Stimulated activated CD8-positive, alpha-beta memory T cell treated with anti-CD3 and anti-CD28 coated beads, Interleukin-7, amount 100 ng/mL, for 1 hour (primary cell): ENCODE measurements at places on chromosomes 1 and 21.

GRCh38 chr1:198177546-198177945 is 20.7 kb downstream of the NEK7 start:
- no peak for DNase-seq

DNA sequence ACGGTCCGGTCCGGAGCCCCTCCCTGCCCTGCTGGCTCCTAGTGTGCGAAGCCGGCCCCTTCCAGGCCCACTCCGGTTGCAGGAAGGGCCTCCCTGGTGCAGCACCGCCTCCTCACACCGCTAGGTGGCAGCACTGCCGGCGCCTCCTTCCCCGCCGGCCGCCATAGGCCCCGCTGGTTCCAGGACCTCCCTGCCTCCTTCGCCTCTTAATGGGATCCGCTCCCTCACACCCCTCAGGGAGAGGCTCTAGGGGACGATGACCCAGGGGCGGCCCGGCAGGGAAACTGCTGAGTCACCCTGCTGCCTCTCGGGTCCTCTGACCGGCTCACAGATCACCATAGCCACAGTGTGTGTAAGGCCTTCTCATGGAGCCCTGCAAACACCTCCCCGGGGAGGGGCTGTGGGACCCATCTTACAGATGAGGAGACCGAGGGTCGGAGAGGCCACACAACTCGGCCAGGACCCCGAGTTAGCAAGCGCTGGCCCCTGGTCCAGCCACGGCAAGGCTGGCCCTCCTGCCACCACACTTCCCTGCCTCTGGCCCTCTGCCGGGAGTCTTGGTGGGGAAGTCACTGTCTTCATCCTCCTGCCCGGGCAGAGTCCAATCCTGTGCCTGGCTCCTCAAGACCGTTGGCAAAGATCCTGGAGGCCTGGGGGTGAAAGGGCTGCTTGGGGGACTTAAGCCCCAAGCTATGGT is 1.6 kb upstream of the AJAP1 start:
- DNase-seq: peak; percentile 4

GRCh38 chr1:15290382-15290781 is 43.4 kb downstream of the FHAD1 start:
- DNase-seq: no peak

DNA sequence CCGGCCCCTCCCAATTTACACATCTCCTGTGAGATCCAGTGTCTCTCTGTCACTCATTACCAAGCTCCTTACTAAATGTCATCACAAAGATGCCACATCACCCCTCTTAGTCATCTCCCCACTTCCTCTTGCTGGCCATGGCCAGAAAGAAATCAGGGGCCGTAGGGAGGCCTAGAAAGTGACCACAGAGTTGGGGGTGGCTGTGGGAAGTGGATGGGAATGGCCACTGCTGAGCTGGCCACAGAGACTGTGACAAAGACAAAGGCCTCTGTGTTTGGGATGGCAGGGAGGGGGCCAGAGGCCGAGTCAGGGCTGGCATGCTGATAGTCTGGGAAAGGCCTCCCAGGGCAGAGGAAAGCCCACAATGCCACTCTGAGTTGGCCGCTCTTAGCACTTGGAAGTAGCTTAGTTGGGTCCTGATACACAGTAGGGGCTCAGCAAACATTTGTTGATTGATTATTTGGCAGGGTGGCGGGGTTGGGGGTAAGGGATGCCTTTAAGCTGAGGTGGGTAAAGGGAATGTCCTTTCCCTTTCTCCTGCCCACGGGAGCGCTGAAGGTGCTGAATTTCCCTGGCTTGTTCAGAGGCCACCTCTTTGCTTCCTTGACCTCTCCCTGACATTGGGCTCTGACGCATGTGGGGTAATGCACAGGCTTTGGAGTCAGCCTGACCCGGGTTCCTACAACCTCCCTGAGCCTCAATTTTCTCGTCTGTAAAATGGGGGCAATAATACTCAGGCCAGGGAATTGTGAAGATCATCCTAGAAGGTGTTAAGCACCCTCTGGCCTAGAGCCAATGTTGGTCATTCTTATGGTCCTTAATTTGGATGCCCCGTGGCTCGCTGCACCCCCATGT is 13.2 kb downstream of the NAV1 start:
- no peak for DNase-seq

DNA sequence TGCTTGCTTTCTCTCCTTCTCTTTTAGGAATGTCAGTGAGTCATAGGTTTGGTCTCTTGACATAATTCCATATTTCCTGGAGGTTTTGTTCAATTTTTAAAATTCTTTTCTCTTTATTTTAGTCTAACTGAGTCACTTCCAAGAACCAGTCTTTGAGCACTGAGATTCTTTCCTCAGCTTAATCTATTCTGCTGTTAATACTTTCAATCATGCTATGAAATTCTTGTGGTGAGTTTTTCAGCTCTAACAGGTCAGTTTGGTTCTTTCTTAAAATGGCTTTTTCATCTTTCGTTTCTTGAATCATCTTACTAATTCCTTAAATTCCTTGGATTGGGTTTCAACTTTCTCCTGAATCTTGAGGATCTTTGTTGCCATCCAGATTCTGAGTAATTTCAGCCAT is 321.0 kb downstream of the PTBP2 start:
- no peak for DNase-seq

DNA sequence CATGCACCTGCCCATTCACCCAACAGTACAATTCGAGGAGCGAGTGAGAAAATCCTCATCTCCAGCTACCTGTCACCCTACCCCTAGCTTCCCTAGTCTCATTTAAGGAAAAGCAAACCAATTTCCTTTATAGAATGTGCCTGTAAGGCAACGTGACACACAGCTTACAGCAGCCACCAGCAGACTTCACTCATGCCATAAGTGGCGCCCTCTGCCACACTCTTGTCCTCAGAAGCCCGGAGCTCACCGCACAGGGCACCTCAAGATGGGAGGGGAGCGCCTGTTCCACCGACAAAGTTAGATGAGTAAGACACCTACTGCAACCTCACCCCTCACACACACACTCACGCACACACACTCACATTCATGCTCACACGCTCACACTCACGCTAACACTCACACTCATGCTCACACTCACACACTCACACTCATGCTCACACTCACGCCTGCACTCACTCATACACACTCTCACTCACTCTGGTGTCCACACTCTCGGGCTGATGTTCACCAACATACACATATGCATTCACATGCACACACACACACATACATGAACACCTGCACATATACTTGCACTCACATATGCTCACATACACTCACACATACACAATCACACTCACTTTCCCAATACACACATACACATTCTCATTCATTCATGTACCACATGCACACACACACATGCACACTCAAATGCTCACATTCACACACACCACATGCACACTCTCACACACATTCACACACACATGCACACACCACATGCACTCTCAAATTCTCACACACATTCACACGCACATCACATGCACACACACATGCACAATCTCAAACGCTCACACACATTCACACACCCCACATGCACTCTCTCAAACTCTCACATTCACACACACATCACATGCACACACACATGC is 170.7 kb downstream of the PSMG1 start:
- no peak for DNase-seq

DNA sequence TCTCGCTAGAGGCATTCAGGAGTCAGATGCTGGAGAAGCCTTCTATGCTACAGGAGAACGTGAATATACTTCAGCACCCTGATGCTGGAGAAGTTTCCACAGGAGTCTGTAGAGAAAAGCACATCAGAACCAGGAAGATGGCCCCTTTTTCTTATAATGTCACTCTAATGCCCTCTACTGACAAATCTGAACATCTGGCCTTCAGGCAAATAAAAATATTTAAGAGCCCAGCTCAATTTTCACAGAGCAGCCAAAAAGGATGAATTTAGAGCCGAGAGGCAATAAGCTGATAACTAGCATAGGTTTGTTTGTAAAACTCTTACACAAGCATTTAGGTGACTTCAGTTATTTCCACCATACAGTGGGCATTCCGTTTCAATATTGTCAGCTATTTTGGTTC is 3.8 kb upstream of the RRP15 start:
- no peak for DNase-seq

DNA sequence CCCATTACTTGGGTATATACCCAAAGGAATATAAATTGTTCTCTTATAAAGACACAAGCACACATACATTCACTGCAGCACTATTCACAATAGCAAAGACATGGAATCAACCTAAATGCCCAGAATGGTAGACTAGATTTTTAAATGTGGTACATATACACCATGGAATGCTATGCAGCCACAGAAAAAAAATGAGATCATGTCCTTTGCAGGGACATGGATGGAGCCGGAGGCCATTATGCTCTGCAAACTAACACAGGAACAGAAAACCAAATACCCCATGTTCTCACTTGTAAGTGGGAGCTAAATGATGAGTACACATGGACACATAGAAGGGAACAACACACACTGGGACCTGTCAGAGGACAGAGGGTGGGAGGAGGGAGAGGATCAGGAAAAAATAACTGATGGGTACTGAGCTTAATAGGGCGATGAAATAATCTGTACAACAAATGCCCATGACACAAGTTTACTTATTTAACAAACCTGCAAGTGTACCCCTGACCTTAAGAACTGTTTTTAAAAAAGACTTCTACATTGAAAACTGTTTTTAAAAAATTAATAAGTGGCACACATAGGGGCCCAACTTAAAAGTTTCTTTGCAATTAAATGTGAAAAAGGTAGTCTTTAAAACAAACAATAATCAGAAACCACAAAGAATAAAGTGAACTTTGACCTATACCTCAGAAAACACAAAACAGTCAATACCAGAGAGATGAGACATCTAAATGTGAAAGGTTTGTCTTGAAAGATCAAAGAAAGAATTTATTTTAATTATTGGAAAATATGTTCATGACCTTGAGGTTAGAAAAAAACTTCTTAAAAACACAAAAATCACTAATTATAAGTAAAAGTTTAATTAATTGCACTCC is 75.2 kb downstream of the CDC42BPA start:
- no peak for DNase-seq

DNA sequence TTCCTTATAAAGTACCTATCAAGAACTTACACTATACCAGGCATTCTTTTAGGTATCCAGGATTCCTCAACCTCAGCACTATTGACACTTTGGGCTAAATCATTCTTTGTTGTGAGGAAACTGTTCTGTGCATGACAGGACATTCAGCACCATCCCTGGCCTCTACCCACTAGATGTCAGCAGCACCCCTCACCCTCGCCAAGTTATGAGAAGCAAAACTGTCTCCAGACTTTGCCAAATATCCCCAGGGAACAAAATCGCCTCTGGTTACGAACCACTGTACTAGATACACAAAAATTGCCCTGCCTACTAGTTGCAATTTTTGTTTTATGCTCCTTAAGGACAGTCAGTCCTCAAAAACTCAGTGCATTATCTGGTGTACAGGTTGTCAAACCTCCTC is 35.7 kb downstream of the PALMD start:
- DNase-seq: no peak

DNA sequence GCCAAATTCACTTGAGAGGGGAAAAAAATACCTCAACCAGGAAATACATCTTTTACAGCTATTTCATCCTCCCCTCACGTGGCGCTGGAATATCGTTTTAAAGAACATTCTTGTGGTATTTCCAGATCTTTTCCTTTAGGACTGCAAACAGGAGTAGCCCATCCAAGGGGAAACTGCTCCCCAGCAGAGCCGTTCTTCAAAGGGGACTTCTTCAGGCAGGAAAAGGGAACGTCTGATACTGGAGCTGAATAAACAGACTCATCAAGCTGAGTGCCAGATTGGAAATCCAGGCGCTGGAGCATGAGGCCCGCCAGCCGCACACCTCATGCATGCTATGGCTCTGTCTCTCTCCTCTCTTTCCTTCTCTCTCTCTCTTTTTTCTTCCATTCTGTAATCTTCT is 34.0 kb upstream of the PROX1 start:
- DNase-seq: no peak

- no peak for DNase-seq
Observed at GRCh38 chr1:167904652-167905130, 9.2 kb downstream of the ADCY10 start.

DNA sequence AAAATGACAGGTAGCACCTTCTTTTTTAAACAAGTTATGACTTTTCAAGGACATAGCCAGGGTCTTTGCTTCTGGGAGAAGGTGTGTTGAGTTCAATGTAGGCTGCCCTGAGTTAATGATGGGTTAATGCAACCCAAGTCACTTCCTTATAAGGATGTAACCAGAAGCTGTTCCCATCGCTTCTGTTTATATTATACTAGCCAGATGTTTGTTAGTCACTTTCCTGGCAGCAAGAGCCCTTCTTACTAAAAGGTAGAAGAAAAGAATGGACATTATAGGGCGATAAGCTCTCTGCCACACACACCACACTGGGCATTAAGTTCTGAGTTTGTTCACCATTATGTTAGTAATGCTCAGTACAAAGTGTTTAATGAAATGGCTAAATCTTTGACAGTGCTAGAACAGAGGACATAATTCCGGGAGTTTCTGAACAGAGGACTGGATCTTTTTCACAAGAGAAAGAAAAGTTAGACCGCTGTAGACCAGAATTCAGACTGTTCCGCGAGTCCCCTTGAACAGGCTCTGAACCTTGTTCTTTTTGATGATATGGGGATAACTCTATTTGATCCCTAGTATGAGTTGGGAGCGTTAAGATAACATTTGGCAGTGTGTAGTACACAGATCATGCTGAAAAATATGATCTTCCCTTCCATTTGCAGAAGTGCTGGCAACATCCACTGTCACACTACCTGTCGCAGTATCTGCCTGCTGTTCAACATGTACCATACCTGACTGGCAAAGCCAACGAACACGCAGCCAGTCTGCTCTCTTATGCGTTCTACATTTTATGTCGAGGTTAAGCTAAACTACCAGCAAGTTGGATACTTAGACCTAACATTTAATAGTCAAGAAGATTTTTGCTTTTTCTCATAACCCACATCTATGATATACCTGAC is 41.0 kb downstream of the DEGS1 start:
- DNase-seq: no peak
